IgD-negative memory B cell (primary cell): ENCODE measurements at places on chromosomes 7 and 10. TPM values are rescaled to one million over a fixed set of nuclear protein-coding genes. Genes with fewer than 3 reads are reported as not detected.

ANKRD61 gene
- 0.24 TPM for polyA plus RNA-seq

TUBAL3 gene
- polyA plus RNA-seq = not detected

CLEC5A gene
- polyA plus RNA-seq = not detected

UCMA gene
- not detected for polyA plus RNA-seq

TRIM50 gene
- not detected for polyA plus RNA-seq

GLI3 gene
- not detected for polyA plus RNA-seq

FAM25A gene
- not detected for polyA plus RNA-seq

MYL10 gene
- polyA plus RNA-seq = not detected

FAM221A gene
- 3.6 TPM for polyA plus RNA-seq
